ENCODE measurements at places on chromosomes 2 and 18.

DNA sequence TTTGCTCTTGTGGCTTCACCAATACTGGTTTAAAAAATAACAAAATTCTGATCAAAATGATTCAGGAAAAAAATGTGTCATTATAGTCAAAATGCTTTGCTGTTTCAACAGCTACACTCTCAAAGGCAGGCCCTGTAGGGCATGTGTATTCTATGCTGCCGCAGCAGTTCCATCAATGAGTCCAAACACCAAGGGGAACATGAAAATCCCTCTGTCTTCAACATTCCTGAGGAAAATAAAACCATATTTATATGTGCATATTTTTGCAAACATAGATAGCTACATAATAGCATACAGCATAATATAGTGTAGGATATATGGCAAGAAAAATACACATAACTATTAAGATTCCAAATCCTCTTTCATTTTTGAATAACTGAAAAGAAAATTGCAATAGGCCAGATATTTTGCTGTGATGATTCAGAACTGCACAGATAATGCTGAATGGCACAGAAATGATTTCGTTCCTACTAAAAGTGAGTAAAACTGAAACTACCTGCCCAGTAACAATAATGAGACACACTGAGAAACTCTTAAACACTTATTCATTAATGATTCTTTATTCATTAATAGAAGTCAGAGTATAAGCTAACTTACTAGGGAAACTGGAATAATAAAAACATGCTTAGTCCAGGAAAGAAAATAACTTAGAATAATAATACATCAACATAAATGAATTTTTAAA, 343.8 kb downstream of the SUCLG1 start:
- no peak for DNase-seq

DNA sequence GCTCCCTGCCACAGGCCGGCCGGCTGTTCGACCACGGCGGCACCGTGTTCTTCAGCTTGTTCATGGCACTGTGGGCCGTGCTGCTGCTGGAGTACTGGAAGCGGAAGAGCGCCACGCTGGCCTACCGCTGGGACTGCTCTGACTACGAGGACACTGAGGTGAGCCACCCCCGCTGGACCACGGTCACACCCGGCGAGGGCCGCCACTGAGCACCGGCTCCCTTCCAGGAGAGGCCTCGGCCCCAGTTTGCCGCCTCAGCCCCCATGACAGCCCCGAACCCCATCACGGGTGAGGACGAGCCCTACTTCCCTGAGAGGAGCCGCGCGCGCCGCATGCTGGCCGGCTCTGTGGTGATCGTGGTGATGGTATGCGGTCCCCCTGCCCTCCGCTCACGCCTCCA, 20.8 kb downstream of the ANO7 start:
- DNase-seq, result no peak

DNA sequence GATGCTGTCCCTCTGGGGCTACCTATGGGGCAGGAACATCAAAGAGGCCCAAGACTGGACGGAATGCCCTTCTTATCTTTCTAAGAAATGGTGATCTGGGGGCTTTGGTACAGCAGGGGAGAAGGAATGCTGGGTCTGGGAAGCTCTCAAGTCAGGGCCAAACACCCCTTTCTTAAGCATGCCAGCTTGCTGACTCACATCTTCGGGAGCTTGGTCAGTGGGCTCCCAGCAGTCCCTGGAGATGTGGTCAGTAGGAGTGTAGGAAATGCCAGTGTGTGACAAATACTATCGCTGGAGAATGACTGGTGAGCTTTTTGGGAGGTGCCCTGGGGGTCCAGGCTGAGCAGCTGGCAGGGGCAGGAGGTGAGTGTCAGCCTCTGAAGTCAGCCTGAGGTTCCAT, 105.0 kb upstream of the CDC42EP3 start:
- no peak for DNase-seq

DNA sequence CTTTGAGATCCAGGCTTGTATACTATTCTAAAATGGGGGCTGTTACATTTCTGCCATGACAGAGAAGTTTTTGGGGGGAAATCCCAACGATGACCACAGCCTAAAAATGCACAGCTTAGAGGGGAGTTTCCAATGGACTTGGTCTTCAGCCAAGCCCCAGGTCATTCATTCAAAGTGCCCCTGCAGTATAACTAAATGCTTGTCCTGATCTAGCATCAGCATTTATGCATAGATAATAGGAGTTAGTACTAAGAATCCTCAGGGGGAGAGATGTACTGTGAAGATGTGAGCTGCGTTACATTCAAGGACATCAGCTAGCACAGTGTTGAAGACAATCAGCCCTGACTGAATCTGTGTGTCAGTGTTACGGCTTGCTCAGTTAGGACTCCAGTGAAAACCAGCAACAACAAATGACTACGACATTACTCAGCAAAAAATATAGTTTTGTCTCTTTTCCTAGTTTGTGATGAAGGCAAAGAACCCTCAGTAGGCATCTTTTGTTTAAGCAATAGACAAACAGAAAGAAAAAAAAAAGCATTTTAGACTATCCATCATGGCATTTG, 160.9 kb downstream of the ZEB2 start:
- no peak for DNase-seq

DNA sequence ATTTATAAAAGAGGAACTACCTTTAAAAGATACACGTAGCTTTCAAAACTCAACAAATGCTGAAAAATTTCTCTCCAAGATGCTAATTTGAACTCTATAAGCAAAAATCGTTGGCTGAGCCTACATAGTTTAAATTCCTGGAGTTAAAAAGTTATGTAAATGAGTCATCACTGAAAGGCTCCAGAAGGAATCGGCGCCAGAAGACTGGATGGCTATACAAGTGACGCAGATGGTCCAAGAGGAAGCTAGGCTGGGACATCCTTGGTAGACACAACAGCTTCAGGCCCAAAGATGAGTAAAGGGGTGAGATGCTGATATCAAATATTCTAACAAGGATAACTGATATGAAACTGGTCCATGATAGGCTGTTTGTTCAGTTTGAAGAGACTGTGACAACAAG, 22.8 kb upstream of the DNAH6 start:
- no peak for DNase-seq

DNA sequence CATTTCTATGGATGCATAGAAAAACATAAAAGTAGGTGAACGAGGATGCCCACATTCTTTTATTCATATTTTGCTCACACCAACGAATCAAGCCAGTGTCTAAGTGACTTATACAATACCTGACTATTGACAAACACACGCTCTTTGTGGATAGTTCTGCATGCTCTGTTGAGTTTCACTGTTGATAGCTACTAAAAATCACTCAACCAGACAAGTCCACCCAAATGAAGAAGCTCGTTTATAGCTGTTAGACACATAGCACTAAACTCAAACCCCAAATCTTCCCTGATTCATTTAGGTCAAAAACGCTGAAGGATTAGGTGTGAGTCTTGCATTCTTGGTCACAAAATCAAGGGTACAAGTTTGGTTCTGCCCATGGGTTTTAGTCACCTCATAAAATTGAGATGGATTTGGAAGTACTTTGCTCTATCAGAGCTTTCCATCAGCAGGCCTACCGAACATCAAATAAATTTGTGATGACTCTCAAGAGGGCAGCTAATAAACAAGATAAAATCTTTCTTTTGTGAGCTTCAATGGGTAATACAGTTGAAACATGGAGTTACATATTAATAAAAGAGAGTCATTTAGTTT, 92.7 kb upstream of the ETAA1 start:
- DNase-seq, result no peak

GRCh38 chr18:36419188-36419899, 121.8 kb downstream of the FHOD3 start:
- no peak for DNase-seq

- DNase-seq, result no peak
Observed at GRCh38 chr2:119263025-119263424, 39.4 kb downstream of the STEAP3 start.

DNA sequence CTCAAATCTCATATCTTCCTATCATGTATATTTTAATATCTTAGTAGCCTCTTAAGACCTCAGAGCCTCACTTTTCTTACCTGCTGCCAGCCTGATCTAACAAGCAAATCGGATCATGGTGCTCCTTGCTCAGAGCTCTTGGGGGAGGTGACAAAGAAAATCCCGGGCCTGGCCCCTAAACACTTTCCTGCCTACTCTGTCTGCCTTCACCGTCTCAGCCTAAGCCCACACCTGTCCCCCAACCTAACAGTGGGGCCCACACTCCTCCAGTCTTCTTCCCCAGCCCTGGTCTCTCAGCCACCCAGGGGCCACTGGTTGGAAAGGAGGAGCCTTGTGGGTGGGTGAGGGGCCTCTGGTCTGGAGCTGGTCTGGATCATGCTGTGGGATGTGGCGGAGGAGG, 207.3 kb downstream of the HAUS1 start:
- DNase-seq, result no peak

GRCh38 chr2:12727065-12727464, 10.3 kb downstream of the TRIB2 start:
- DNase-seq, result no peak

- DNase-seq, result no peak
Observed at GRCh38 chr18:44507729-44508325, 172.9 kb upstream of the SETBP1 start.

- DNase-seq, result no peak
Observed at GRCh38 chr2:3175568-3175955, 202.1 kb downstream of the EIPR1 start.

GRCh38 chr2:50178050-50178449, 853.9 kb downstream of the NRXN1 start:
- DNase-seq, result no peak
